Activated CD4-positive, alpha-beta T cell treated with anti-CD3 and anti-CD28 coated beads, Interleukin-2, Interleukin-4, amounts not matched to agents 100 ng/mL and 50 ng/mL, durations not matched to agents 16 hours and 8 hours (primary cell): ENCODE measurements at places on chromosomes 12 and 14.

GRCh38 chr12:69342421-69342820 lies 5.8 kb upstream of the LYZ start:
- DNase-seq: no peak

DNA sequence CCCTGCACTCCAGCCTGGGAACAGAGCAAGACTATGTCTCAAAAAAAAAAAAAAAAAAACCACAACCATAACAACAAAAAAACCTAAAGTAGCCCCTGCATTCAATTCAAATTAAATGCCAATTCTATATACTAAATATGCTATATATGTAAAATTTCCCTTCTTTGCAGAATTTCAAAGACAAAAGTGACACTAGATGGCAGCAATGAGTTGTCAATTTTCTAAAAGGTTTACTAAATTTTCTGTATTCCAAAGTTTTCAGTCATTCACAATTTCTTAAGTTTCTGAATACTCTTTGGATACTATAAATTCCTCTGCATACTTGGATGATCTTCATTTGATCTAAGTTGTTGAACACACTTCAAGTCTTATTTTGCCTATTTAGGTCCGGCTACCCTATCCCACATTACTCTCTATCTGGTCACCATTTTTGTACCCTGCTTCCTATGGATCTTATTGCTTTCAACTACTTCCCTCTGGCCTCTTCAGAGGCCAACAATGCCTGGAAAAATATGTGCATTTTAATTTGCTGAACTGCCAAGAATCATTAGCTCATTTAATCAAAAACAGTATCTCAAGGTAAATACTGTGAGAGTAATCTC lies 27.9 kb downstream of the HNRNPC start:
- no peak for DNase-seq

DNA sequence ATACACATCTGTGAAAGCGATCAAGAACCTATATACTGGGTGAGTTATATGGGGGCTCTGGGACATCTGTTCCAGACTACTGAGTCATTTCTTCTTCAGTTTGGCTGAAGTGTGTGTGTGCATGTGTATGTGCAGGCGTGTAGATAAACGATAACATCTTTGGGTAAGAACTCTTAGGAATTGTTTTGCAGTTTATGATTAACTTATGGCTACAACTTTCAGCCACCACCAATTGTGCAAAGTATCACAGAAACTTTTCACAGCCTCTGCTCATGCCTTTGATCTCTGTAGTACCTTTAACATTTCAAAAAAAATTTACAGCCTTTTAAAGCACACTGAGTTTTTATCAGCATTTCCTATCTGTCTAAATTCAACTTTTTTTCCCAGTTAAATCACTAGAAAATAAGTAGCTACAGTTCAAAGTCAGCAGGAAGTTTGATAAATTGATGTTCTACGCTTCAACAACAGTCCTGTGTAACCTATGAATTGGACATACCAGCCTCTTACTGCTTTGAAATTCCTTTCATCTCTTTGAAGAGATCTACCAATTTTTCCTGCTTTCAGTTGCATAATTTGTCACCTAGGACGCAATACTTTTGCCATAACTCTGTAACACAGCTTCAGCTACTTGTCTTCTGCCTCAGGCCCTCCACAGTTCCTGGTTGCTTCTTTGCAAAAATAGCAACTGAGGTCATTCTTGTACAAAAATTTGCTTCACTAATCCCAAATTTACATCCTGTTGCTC lies 43.0 kb downstream of the PPM1H start:
- no peak for DNase-seq

DNA sequence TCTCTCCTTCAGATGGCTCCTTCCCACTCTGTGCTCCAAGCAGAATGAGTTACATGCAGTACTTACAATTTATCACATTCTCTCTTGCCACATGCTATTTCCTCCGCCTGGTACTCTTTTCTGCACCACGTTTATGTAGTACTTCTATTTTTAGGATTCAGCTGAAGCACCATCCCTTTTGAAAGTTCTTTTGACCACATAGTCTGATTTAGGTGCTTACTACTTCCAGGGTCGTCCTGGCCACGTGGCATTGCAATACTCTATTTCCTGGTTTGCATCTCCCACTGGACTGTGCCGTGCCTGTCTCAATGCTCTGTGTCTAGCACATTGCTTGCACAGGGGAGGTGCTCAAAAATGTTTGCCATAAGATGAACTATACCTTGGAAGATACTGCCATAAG lies 16.3 kb upstream of the TBC1D30 start:
- DNase-seq: no peak

DNA sequence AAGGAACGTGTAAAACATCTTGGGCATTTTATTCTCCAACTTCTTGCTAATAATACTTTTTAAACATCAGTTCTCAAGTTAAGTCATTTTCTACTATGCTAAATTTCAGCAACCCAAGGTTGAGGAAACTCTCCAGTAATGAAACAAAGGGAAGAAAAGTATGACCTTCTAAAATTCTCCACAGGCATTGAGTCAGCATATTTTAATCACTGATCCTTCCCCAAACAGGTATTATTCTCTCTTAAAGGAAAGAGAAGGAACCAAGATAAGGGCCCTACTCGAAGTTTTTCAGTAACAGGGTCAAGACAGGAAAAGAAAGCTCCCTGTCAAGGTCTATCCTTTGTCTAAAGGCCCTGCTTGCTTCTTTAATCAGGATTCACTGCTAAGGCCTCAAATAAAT lies 3.0 kb downstream of the KICS2 start:
- no peak for DNase-seq
